Myometrial cell (primary cell): ENCODE measurements at places on chromosomes 3 and 15. TPM values are rescaled to one million over a fixed set of nuclear protein-coding genes. Genes with fewer than 3 reads are reported as not detected.

The TUSC7 gene
- total RNA-seq: not detected in 2 replicates

The XXYLT1 gene
- total RNA-seq: 14.1 and 17.7 TPM in 2 replicates

The AGTR1 gene
- not detected in 2 replicates for total RNA-seq

The NR2E3 gene
- 0.18 TPM in 1 of 2 replicates, not detected in the other for total RNA-seq

The SEMA3F gene
- 5.2 and 7.8 TPM in 2 replicates for total RNA-seq
